ENCODE measurements at places on chromosomes 13 and 19.

DNA sequence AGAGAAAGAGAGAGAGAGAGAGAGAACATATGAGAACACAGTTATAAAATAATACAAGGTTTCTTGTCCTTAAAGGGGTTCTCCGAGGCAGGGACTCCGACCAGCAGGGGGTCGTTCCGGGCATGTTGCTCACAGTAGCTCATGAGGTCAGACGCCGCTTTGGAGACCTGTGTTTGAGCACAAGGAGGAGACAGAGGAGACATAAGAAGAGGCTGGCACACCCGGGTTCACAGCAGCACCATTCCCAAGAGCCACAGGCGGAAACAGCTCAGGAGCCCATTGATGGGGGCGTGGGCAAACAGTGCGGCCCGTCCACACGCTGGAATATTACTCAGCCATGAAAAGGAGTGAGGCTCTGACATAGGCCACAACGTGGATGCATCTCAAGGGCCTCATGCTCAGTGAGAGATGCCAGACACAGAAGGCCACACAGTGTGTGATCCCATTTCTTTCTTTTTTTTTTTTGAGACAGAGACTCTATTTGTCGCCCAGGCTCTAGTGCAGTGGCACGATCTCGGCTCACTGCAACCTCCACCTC is 39.1 kb downstream of the GADD45B start:
- no peak for DNase-seq

DNA sequence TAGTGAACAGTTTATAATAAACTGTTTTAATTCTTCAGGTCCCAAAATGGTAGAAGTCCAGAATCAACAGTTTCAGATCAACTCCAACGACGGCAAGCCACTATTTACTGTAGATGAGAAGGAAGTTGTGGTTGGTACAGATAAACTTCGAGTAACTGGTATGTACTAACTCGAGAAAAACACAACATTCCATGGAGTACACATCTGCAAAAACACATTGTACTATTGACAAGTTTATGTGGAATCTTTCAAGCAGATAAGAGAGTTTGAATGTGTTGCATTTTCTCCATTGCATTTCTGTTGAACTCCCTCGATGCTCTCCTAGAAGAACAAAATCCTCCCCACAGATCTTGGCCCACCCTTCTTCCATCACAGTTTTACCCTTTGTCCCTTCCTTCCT is 98.5 kb downstream of the SGCG start:
- no peak for DNase-seq

DNA sequence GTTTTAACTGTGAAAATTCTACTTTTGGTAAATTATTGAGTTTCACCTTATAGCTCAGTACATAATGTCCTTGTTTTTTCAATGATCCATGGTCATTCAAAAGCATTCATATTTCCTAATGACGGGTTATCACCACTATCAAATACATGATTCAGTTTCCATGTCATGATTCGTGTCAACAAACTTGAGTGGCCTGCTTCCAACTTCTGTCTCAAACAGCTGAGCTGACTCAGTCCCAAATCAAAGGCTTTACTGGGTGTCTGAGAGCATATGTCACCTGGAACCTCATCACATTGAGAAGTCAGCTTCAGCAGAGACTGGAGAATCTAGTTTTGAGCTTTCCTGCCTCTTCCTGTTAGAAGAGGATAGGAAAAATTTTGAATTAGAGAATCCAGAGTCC is 40.3 kb upstream of the SGCG start:
- DNase-seq: no peak

- DNase-seq: no peak
Observed at GRCh38 chr19:47682939-47683338, 30.3 kb upstream of the EHD2 start.

DNA sequence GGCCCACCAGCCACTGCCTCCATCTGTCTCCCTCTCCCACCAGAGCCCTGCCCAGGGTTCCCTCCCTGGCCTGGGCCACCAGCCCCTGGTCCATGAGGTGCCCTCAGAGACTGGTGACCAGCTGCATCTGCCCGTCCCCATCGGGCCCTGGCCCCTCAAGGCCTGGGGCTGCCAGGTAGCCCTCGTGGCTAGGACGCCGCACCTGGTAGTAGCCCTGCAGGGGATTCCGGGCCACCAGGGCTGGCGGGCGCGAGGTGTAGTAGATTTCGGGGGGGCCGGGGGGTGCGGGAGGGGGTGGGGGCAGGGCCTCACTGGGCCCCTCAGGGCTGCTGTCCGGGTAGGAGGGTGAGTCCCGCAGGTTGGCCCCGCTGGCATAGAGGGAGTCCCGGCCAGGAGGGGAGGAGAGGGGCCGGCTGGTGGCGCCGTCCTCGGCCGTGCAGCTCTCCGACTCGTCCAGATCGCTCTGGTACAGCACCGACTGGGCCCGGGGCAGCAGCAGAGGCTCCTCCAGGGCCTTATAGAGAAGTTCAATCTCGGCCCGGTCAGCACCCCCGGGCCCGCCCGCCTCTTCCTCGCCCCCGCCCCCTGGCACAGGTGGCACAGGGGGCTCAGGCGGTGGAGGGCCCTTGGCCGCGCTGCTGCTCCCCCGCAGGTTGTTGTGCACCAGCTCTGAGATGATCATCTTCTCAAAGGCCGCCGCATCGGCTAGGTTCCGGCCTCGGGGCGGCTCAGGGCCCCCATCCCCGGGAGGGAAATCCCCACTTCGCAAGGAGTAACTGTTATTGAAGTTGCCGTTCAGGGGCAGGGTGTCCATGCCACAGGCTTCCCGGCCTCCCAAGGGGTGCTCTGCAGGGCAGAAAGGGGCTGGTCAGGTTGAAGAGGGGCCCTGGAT is 14.6 kb upstream of the ASF1B start:
- DNase-seq: no peak

DNA sequence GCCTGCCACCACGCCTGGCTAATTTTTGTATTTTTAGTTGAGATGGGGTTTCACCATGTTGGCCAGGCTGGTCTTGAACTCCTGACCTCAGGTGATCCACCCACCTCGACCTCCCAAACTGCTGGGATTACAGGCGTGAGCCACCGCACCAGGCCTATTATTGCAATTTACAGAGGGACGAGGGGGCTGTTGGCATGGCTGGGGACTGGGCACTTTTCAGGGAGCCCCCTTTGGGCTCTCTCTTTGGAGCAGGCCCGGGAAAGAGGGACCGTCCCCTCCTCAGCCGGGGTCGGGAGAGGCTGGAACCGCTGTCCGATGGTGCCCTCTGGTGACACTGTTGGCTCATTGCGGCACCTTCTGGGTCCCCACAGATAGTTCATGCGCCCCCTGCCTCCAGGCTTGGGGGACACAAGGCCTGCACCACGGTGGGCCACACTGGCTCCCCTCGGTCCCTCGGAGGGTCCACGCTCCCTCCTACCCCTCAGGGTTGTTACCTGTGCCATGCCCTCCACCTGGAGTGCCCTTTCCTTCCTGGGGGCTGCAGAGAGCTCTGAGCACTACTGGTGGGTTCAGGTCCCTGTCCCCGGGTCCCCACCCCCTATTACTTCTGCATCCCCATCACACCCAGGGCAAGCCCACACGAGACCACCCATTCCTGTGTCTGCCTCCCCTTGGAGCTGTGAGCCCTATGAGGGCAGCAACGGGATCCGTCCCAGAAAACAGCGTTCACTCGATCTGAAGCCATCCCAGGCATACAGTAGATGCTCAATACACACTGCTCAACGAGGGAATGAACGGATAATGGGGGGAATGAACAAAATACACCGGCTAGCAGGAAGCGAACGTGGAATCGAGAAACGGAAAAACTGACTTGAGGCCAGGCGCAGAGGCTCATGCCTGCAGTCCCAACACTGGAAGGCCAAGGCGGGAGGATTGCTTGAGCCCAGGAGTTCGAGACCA is 12.5 kb downstream of the FEM1A start:
- DNase-seq: peak; percentile 75

DNA sequence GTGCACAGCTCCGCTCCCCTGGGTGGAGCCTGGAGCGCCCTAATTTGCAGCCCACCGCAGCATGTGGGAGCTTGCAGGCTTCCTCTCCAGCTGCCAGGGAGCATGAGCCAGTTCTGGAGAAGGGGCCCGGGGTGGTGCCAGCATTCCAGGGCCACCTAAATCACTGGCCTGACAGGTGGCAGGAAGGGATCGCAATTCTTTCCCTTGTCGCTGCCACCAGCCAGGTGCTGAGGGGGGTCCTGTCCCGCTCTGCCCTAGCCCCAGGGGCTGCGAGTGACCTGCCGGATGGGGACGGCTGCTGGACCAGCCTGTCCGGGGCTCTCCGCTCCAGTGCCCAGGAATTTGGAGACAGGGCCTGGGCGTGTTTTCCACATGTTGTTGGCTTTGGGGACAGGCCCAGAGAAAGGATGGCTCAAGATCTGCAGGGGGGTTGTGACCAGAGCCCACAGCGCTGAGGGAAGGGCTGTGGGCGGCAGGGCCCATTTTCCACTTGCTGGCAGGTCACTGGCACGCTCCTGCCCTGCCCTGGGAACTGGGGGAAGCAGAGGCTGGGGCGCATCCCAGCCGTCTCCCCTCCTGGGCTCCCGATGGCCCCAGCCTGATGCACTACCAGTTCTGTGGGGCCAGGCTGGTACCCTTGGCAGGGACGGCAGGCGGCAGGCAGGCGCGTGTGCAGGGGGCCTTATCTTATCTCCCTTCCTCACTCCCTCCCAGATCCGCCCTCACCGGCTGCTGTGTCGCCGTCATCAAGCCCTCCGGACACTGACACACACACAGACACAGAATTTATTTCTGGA is 9.5 kb downstream of the NDUFA11 start:
- DNase-seq: no peak

DNA sequence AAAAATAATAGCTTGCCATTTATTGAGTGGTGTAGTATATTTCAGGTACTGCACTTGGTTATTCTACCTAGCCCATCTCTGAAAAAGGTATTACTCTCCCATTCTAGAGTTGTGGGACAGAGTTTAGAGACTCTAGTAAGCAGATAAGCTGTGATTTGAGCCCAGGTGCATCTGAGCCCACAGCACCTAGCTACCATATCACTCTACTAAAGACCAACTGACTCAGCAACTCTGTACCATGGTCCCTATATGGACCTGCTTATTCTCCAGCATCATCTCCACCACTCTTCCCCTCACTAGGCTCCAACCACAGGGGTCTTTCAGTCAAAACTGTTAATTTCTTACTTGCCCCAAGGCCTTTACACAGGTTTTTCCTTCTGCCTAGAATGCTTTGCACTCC is 64.4 kb downstream of the UBL3 start:
- no peak for DNase-seq

DNA sequence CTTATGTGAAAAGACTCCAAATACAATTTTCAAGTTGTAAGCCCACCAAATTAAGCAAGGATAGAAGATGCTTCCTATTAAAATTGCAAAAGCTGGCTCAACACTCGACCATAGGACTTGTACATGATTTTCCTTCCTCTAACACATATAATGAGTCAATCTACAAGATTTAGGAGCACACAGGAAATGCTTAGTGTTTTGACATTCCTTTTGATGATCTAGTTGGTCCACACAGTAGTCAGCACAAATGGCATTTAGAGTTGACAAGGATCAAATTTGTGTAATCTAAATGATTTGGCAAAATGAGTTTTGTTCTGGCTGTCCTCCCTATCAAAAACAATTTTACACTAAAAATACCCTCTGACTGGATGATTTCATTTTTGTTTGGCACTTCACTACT is 340.2 kb downstream of the DIAPH3 start:
- DNase-seq: no peak

- DNase-seq: no peak
Observed at GRCh38 chr13:107069108-107069776, 501.3 kb upstream of the ARGLU1 start.

- DNase-seq: no peak
Observed at GRCh38 chr13:89465366-89465765, 1794.2 kb downstream of the SLITRK5 start.

DNA sequence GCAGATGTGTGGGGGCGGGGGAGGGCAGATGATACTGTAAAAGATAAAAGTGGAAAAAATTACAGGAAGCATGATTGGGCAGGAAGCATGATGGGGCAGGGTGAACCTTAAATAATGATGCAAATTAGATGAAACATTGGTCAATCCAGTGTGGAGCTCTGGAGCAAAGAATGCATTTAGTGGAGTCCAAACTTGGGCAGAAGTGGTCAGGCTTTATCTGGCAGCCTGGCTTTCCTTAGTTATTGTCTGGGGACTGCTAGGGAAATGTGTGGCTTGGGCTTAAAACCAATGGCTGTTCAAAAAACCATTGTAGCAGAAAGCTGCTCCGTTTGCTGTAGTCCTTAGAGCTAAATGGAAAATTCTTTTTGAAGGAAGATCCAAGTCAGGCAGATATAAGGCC is 1077.3 kb upstream of the MIR17HG start:
- DNase-seq: no peak
